Iris pigment epithelial cell (primary cell): ENCODE measurements at places on chromosomes 6 and 20.
A peak's percentile ranks its signal among the peaks of the same experiment; 100 is the strongest.

DNA sequence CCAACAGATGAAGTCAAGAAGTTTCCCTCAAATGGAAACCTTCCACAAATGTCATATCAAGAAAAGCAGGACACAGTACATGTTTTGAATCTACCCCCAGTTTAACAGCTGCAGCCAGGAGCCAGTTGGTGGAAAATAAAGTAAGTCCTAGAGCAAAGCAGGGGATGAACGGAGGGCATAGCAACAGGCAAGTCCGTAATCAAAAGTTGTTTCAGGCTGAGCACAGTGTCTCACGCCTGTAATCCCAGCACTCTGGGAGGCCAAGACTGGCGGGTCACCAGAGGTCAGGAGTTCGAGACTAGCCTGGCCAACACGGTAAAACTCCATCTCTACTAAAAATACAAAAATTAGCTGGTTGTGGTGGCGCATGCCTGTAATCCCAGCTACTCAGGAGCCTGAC, 2.4 kb upstream of the SALL4 start:
- no peak for DNase-seq

GRCh38 chr20:50982363-50982762, 23.7 kb downstream of the MOCS3 start:
- peak; percentile 81 for DNase-seq

GRCh38 chr6:7159790-7160525, 52.2 kb downstream of the RREB1 start:
- DNase-seq, result no peak

GRCh38 chr20:52481443-52481842, 289.9 kb upstream of the ZFP64 start:
- DNase-seq, result peak; percentile 39

GRCh38 chr6:52162940-52163908, 23.0 kb upstream of the IL17A start:
- DNase-seq, result peak; percentile 43

DNA sequence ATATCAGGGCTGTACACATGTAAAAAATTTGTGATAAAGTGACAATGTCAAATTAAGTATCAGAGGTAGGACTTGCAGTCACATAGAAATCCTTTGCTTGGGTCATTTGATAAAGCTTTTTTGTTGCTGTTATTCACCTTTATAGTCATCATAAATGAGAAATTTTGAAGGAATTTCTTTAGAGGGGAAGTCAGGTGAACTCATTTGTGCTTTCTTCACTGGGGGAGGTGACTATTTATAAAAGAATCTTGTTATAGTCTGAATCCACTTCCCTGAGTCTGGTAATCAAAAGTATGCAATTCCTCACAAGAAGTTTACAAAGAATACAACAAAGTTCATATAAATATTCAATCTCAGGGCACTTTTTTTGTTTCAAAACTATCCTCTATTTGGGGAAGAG, 47.7 kb downstream of the FRK start:
- peak; percentile 32 for DNase-seq

GRCh38 chr20:8624046-8624445, 444.8 kb upstream of the PLCB4 start:
- DNase-seq, result no peak

DNA sequence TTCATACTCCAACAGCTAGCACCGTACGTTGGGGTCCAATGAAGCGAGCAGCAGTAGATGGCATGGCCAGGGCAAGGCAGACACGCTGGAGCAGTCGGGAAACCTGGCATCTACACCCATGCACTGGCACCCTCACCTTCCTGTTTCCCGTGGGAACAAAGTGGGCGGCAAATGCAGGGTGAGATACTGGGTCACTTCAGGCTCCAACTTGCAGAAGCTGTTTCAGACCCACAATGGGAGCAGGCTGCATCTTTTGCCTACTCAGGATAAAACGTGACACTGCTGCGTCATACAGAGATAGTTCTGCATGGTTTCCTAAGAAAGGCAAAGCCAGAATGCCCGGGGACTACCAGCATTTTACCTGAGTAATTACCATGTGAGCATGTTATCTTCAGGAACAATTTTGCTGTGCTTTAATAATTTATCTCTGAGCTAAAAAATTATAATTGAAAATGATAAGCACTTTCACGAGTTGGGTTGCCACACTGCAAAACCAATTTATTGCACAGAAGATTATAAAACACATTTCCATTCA, 10.9 kb upstream of the CD93 start:
- DNase-seq, result no peak

- DNase-seq, result no peak
Measured at GRCh38 chr20:25249198-25249931, 1.5 kb downstream of the PYGB start.

- DNase-seq, result no peak
Measured at GRCh38 chr6:112204350-112204706, 50.0 kb downstream of the LAMA4 start.

DNA sequence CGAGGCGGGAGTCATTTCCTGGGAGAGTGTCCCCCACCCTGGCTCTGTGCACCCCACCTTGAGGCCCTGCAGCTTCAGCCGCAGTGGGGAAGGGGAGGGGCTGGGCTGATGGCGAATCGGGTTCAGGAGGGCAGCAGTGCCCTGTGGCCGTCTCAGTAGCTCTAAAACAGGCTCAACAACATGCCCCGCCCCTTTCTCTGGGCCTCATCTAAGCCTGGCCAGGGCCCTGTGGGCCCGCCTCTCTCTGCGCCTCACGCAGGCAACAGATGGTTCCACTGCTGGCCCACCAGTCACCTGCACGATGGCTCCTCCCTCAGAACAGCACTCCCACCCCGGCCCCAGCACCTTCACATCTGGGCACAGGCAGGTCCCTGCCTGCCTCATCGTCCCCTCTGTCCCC, 30.2 kb downstream of the CHRNA4 start:
- no peak for DNase-seq

DNA sequence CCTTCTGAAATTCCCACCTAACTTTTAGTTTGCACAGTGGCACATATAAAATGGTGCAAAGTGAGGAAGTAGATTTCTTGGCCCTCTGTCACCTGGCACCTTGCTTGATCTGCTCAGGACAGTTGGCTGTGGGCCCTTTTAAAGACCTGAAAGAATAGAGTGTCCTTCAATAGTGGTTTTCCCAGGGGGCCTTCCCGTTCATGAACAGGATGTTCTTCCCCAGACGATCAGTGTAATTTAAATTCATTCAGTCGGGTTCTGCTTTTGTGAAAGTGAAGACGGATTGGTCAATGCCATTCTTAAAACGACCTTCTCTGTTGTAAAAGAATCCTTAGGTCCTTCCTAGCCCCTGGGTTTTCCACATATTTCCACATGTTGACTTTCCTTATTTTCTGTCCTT, 178.5 kb downstream of the SASH1 start:
- DNase-seq, result no peak

DNA sequence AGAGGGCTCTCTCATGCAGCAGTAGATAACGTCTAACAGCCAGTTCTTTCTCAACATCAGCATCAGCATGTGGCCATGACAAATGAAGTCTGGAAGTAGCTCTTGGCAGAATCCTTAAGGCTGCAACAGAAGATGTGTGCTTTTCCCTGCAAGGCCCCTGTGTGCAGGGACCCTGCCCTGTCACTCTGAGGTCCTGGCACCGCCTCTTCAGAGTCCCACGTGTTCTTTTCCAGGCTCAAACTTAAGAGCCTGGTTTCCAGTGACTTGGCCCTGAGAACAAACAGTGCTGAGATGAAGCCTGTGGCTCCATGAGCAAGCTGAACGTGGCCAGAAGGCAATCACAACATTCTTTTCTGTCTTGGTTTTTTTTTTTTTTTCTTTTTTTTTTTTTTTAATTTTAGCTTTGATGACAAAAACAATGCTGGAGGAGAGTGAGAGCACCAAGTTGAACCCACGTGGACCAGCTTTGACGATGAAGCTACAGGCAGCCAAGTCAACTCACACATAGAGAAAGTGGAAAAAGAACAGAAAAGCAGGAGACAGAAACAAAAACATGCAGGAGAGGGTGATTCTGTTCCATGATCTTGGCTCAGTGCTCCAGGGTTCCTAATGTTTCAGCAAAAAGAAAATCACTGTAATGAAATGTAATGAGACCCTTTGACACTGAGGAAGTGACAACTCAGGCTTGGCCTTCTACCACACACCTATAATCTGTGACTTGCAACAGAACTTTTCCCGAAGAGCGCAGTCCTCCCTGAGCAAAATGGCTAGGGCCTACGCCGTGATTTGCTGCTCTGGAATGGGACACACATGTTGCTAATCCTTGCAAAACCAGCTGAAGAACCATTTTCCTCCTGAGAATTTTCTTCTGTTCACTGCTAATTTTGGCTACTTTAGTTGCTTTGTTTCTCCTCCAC, 86.1 kb downstream of the FOXC1 start:
- no peak for DNase-seq

DNA sequence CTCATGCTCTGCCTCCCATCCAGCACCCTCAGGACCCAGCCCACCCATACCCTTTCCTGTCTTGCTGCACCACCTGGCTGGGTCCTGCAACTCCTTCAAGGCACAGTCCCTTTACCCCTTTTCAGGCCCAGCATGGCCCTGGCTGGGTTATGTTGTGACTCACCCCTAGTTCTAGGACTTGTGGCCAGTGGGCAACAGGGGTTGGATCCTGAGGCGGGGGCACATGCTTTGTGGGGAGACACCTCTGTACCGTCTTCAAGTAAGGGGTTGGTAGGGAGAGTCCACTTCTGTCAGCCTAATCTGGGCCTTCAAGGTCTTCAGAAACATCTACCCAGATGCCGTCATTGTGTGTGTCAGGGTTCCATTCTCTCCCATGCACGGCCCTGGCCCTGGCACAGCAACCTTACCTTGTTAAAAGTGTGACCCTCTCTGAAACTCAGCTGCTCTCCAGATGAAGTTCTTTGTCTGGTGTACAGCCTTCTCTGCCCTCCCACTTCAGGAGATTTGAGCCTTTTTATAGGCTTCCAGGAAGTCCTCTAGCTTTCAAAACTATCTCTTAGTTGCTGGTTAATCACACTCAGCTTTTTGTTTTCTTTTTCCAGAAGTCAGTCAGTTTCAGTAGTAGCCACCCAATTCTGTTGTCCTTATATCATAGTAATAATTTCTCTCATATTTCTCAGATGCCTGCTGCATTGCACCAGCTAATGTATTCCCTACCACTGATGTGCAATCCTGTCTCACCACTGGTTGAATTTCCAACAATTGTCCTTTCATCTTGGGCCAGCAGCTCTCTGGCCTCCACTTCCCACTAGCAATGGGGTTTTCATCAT, 107.3 kb downstream of the NRN1 start:
- DNase-seq, result no peak

- no peak for DNase-seq
Measured at GRCh38 chr20:8372824-8373380, 240.8 kb downstream of the PLCB1 start.

- DNase-seq, result no peak
Measured at GRCh38 chr20:48703107-48703506, 124.7 kb downstream of the PREX1 start.

DNA sequence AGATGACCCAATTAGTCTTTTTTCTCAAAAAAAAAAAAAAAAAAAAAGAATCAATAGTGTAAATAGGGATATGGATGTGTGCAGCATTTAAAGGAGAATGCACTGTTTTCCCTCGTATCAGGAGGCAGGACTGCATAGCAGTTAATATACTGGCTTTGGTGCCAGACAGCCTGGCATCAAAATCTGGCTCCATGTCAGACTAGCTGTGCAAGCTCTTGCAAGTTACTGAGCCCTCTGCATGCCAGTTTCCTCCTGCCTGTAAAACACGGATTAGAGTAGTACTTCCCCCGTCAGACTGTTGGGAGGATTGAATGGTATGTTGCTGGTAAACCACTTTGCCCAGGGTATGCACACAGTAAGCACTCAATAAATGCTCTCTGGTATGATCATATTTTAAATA, 594.2 kb upstream of the CHD6 start:
- no peak for DNase-seq

GRCh38 chr20:20207872-20208271, 155.5 kb downstream of the CFAP61 start:
- no peak for DNase-seq

DNA sequence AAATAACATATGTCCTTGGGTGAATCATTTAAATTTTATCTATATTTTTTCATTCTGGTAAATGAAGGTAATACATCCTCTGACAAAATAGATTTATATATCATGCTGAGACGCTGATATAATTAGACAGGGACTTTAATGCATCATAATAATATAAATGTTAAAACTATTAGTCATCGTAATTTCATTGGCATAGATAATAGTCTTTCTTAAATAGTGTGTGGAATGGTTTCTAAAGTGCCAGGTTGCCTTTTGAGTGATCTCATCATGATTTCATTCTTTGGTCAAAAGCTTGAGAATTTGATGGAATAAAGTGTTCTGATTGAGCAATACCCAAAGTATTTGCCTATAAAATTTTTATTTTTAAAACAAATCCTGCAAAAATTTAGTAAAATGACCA, 43.2 kb upstream of the BMP5 start:
- DNase-seq, result peak; percentile 89

GRCh38 chr6:27312950-27313271, 838 bp upstream of the POM121L2 start:
- DNase-seq, result no peak

DNA sequence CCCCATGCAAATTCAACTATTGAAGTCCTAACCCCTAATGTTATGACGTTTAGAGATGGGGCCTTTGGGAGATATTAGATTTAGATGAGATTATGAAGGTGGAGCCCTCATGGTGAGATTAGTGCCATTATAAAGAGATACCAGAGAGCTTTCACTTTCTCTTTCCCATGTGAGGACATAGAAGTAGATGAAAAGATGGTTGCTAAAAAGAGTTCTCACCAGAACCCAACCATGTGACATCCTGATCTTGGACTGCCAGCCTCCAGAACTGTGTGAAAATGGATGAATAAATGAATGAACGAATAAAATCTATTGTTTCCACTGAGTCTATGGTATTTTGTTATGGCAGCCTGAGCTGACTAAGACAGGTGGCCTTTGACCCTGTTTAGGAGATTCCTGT, 50.6 kb upstream of the FBXO30 start:
- DNase-seq, result no peak

DNA sequence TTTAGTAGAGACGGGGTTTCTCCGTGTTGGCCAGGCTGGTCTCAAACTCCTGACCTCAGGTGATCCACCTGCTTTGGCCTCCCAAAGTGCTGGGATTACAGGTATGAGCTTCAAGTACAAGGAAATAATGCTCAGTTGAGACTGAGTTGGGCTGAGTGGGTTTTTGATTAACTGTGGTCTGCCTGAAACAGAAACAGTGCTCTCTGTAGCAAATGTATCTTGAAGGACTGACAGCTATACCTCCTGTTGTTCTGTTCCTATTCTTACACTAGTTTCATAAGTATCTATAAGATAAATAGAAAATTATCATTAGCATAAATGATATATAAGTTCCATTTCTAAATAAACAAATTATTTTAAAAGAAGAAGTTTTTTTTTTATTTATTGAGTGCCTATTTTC, 142.8 kb upstream of the PTPRK start:
- DNase-seq, result no peak
